Peyer's patch (tissue), 4 donors: ENCODE measurements at places on chromosomes 6 and 20.

DNA sequence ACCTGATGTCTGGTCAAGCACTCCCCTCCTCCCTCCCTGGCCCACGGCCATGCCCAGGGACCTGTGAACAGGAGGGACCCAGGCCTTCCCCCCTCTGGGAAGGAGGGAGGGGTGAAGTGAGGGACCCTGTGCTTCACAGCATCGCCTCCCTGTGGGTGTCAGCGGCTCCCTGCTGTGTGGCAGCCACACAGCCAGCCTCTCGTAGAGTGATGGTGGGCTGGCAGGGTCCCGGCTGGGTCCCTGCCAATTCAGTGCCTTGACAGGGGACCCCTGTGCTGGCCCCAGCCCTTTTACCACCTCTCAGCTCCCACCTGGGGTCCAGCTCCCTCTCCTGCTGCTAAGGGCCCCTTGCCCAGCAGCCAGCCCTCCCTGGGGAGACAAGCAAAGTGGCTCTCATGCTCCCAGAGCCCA lies 31.3 kb upstream of the GRM4 start:
- no peak overlapping the region for H3K27ac ChIP-seq
- no peaks in the 10 kb centered on the region for H3K4me1 ChIP-seq
- H3K36me3 ChIP-seq: no peaks in the 10 kb centered on the region
- H3K27me3 ChIP-seq: no peaks in the 10 kb centered on the region
- no peak overlapping the region for H3K4me3 ChIP-seq
- peak; percentile 7 for DNase-seq

DNA sequence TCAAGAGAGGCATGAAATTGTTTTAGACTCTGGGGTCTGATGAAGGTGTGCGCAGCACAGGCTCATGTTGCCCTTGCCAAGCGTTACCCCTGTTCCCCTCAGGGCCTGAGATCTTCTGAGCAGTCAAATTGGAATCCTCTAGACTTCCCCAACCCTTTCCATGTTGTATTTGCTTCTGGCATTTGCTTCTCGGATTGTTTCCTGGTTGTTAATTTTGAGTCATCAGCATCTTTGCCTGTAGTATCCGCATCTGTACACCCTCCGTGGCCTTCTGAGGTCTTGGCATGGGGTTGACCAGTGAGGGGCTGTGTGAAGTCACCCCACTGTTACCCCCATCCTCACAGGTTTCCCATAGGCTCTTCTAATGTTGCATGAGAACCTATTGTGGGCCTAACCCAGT lies 40.9 kb downstream of the SLC24A3 start:
- H3K36me3 ChIP-seq: no peaks in the 10 kb centered on the region
- H3K4me3 ChIP-seq: no peak overlapping the region
- no peak for DNase-seq
- H3K27ac ChIP-seq: peak overlapping the region; percentile 25

GRCh38 chr6:158283304-158283980 lies 28.8 kb upstream of the TULP4 start:
- H3K4me1 ChIP-seq: no peaks in the 10 kb centered on the region
- no peak for DNase-seq
- no peaks in the 10 kb centered on the region for H3K36me3 ChIP-seq

GRCh38 chr6:98947411-98948292 lies at the start of gene FBXL4:
Gene FBXL4 (minus strand): TSS chr6:98947946. CDS start chr6:98926988, 20,958 bp downstream.
- DNase-seq: peak; percentile 92
- H3K4me3 ChIP-seq: peak within 1 kb of the TSS; percentile 83
- H3K36me3 ChIP-seq: no peaks in the 10 kb centered on the region
- H3K27me3 ChIP-seq: no peaks in the 10 kb centered on the region
- no peaks in the 10 kb centered on the region for H3K4me1 ChIP-seq

GRCh38 chr6:3635482-3635881 lies 116.0 kb downstream of the PXDC1 start:
- H3K4me1 ChIP-seq: no peaks in the 10 kb centered on the region
- H3K27ac ChIP-seq: no peak overlapping the region
- no peak overlapping the region for H3K4me3 ChIP-seq
- H3K27me3 ChIP-seq: no peaks in the 10 kb centered on the region
- H3K36me3 ChIP-seq: no peaks in the 10 kb centered on the region

- H3K4me1 ChIP-seq: peaks cover 3% of the 10 kb centered on the region
- DNase-seq: no peak
- no peaks in the 10 kb centered on the region for H3K36me3 ChIP-seq
- no peak overlapping the region for H3K27ac ChIP-seq
- no peaks in the 10 kb centered on the region for H3K27me3 ChIP-seq
Measured at GRCh38 chr6:116446399-116446798, 14.8 kb upstream of the CALHM6 start.

DNA sequence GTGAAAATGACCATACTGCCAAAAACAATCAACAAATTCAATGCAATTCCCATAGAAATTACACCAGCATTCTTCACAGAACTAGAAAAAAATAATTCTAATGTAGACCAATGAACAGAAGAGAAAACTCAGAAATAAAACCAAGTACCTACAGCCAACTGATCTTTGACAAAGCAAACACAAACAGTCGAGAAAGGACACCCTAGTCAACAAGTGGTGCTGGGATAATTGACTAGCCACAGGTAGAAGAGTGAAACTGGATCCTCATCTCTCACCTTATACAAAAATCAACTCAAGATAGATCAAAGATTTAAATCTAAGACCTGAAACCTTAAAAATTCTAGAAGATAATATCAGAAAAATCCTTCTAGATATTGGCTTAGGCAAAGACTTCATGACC lies 44.5 kb upstream of the ZNF133 start:
- H3K4me3 ChIP-seq: no peak overlapping the region
- H3K27me3 ChIP-seq: no peaks in the 10 kb centered on the region
- no peaks in the 10 kb centered on the region for H3K4me1 ChIP-seq
- no peak for DNase-seq
- H3K27ac ChIP-seq: no peak overlapping the region

- no peak for DNase-seq
- no peaks in the 10 kb centered on the region for H3K27me3 ChIP-seq
- no peaks in the 10 kb centered on the region for H3K36me3 ChIP-seq
- no peak overlapping the region for H3K27ac ChIP-seq
Measured at GRCh38 chr6:101351173-101351572, 42.3 kb upstream of the GRIK2 start.

DNA sequence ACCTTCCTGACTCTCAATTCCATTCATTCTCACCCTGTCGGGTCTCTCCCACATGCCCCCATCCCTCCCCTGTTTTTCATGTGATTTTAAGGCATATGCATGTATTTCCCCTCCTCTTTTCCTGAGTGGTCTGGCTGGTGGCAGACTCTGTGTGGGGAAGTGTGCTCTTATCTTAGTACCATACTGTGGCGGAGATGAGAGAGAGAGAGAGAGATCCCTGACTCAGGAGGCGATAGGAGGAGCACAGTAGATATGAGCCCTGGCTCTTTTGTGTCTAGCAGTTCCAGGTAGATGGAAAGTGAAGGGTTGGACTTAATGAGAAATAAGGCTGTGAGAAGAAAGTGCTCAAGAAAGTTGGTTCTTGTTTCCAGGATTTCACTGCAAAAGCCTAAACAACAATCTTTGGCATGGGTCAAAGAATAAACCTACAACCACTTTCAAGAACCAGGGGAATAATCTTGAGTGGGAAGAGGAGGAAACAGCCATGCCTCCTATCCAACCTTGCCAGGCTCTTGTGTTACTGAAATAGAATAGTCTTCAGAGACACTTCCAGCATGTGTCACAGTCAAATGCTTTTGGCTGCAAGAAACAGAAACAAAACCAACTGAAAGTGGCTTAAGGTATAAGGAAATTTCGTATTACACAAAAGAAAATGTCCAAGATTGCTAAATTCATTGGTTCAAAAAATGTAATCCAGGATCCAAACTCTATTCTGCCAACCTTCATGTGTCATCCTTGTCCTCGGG lies 123.8 kb upstream of the MYLIP start:
- no peaks in the 10 kb centered on the region for H3K27me3 ChIP-seq
- no peaks in the 10 kb centered on the region for H3K4me1 ChIP-seq
- DNase-seq: no peak
- no peaks in the 10 kb centered on the region for H3K36me3 ChIP-seq
- no peak overlapping the region for H3K27ac ChIP-seq
- no peak overlapping the region for H3K4me3 ChIP-seq

GRCh38 chr20:12925863-12926793 lies 82.6 kb upstream of the SPTLC3 start:
- H3K27me3 ChIP-seq: no peaks in the 10 kb centered on the region
- H3K27ac ChIP-seq: no peak overlapping the region
- H3K4me1 ChIP-seq: no peaks in the 10 kb centered on the region
- no peaks in the 10 kb centered on the region for H3K36me3 ChIP-seq
- no peak overlapping the region for H3K4me3 ChIP-seq
- DNase-seq: no peak

- peaks cover 44% of the 10 kb centered on the region for H3K36me3 ChIP-seq
- H3K4me1 ChIP-seq: no peaks in the 10 kb centered on the region
- no peak for DNase-seq
- H3K4me3 ChIP-seq: peak overlapping the region; percentile 33
- no peak overlapping the region for H3K27ac ChIP-seq
- no peaks in the 10 kb centered on the region for H3K27me3 ChIP-seq
Measured at GRCh38 chr20:32456869-32457478, 98.8 kb downstream of the ASXL1 start.

DNA sequence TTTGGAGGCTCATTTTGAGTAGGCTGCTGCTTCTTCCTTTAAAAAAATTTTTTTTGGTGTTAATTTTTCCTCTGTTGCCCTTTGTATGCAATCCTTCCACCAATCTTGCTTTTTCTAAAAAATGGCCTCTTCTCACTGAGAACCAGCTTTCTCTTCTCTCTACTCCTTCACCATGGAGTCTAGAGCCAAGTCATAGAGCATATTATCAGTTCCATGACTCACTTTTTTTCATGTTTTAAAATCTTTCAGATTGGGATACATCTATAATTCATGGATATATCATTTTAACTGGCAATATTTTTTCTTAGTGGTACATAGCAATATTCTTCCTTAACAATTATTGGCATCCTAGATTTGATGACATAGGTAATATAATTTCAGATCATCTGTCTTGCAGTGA lies 62.7 kb downstream of the SLX4IP start:
- no peaks in the 10 kb centered on the region for H3K4me1 ChIP-seq
- no peaks in the 10 kb centered on the region for H3K36me3 ChIP-seq
- no peak overlapping the region for H3K27ac ChIP-seq
- H3K27me3 ChIP-seq: no peaks in the 10 kb centered on the region
- H3K4me3 ChIP-seq: no peak overlapping the region

DNA sequence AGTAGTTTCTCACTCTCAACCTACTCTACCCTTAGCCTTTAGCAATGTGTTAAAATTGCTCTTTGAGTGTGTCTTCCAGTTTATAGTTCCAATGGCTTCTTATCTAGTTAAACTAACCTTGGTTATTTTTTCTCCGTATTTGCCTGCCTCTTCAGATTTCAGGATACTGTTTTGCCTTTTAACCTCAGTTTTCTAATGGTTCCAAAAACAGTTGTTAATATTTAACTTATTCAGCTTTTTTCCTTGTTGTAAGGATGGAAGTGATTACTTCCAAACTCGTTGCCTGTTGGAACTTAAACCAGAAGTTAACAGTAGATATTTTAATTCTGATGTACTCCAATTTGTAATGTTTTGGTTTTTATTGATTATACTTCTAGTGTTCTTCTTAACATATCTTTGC lies 1574.9 kb downstream of the HACE1 start:
- no peaks in the 10 kb centered on the region for H3K27me3 ChIP-seq
- no peak for DNase-seq
- no peak overlapping the region for H3K27ac ChIP-seq
- H3K4me1 ChIP-seq: no peaks in the 10 kb centered on the region
- no peak overlapping the region for H3K4me3 ChIP-seq
- no peaks in the 10 kb centered on the region for H3K36me3 ChIP-seq

- no peak overlapping the region for H3K4me3 ChIP-seq
- H3K27me3 ChIP-seq: no peaks in the 10 kb centered on the region
- DNase-seq: no peak
- H3K36me3 ChIP-seq: no peaks in the 10 kb centered on the region
Measured at GRCh38 chr20:59400708-59401107, 100.3 kb downstream of the EDN3 start.

DNA sequence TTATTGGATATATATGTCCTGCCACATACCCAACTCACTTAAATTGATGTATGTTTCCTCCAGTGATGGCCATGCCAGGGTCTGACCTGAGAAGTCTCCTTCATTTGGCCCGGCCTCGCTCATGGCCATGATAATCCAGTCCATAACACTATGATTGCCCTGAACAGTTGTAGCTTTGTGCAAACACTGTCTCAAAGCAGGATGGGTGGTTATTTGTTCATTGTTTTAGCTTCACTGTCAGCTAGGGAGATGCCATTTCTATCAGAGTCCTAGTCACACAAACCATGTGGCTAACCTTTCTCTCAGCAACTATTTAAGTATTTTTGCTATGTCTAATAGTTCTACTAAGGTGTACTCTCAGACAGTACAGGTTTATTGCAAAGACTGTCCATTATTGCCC lies 47.6 kb upstream of the ZNF337 start:
- no peaks in the 10 kb centered on the region for H3K36me3 ChIP-seq
- H3K27me3 ChIP-seq: no peaks in the 10 kb centered on the region
- no peak overlapping the region for H3K27ac ChIP-seq
- no peak for DNase-seq
- H3K4me3 ChIP-seq: no peak overlapping the region

GRCh38 chr20:58470336-58471192 lies 44.6 kb downstream of the APCDD1L start:
- no peaks in the 10 kb centered on the region for H3K36me3 ChIP-seq
- no peaks in the 10 kb centered on the region for H3K4me1 ChIP-seq
- H3K27ac ChIP-seq: no peak overlapping the region
- no peak for DNase-seq

DNA sequence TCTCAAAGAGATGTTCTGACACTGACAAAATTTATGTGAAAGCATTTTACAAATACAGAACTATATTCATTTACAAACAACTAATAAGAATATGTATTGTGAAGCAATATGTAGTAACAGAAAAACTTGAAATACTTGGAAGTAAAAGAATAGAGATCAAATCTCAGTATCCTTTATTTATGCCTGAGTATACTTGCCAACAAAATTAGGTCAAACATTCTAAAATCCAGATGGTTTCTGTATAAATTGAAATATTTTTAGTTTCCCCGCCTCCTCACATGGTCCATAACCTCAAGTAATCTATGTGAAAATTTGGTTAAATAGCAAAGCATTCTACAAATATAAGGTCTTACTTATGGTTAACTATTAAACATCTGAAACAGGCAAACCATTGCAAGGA lies 545.4 kb downstream of the EYS start:
- H3K36me3 ChIP-seq: no peaks in the 10 kb centered on the region
- H3K27me3 ChIP-seq: no peaks in the 10 kb centered on the region
- H3K27ac ChIP-seq: no peak overlapping the region
- no peak overlapping the region for H3K4me3 ChIP-seq
- H3K4me1 ChIP-seq: no peaks in the 10 kb centered on the region
- no peak for DNase-seq

GRCh38 chr20:953742-954141 lies 37.6 kb upstream of the ANGPT4 start:
- no peaks in the 10 kb centered on the region for H3K36me3 ChIP-seq
- H3K27me3 ChIP-seq: no peaks in the 10 kb centered on the region
- no peak overlapping the region for H3K4me3 ChIP-seq
- H3K27ac ChIP-seq: no peak overlapping the region
- no peaks in the 10 kb centered on the region for H3K4me1 ChIP-seq

GRCh38 chr6:149711711-149712110 lies 6.2 kb downstream of the LATS1 start:
- H3K27me3 ChIP-seq: no peaks in the 10 kb centered on the region
- H3K4me3 ChIP-seq: no peak overlapping the region
- H3K36me3 ChIP-seq: no peaks in the 10 kb centered on the region
- no peak for DNase-seq

- no peaks in the 10 kb centered on the region for H3K4me1 ChIP-seq
- H3K36me3 ChIP-seq: no peaks in the 10 kb centered on the region
- no peak overlapping the region for H3K4me3 ChIP-seq
- no peaks in the 10 kb centered on the region for H3K27me3 ChIP-seq
Measured at GRCh38 chr6:130262008-130262407, 39.3 kb upstream of the SAMD3 start.

- H3K27me3 ChIP-seq: no peaks in the 10 kb centered on the region
- DNase-seq: no peak
- H3K27ac ChIP-seq: no peak overlapping the region
- H3K4me3 ChIP-seq: no peak overlapping the region
- H3K4me1 ChIP-seq: no peaks in the 10 kb centered on the region
Measured at GRCh38 chr20:20895537-20895936, 183.1 kb upstream of the RALGAPA2 start.
